ENCODE measurements at places on chromosomes 5 and 9.

GRCh38 chr5:149711338-149711737 lies 18.8 kb upstream of the PPARGC1B start:
- no peak for DNase-seq

DNA sequence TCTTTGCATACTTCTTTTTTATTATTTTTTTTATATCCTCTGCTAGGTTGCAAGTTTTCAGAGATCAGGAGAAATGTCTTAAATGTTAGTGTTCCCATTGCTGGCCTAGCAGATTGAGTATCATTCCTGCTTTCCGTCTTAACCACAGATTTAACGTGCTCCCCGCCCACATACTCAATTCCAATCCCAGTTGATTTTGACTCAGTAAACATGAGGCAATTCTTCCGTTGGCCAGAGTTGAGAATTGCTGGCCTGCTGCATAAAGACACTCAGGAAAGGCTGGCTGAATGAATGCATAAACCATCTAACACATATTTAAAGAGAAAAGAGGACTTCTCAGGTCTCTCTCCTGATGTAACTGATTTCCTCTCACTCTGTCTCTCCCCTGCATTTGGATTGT lies 46.8 kb upstream of the PLPP6 start:
- DNase-seq = no peak

- no peak for DNase-seq
Observed at GRCh38 chr9:13614060-13614459, 334.6 kb upstream of the MPDZ start.

GRCh38 chr5:171432076-171432475 lies 12.6 kb downstream of the FGF18 start:
- no peak for DNase-seq

DNA sequence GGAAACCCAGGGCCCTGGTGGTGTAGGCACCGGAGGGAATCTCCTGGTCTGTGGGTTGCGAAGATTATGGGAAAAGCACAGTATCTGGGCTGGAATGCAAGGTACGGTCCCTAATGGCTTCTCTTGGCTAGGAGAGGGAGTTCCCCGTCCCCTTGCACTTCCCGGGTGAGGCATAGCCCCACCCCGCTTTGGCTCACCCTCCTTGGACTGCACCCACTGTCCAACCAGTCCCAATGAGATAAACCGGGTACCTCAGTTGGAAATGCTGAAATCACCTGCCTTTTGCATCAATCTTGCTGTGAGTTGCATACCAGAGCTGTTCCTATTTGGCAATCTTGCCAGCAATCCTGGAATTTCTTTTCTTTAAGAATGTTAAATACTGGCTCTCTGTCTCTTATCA lies 1429.1 kb downstream of the MAT2B start:
- no peak for DNase-seq

GRCh38 chr9:5832071-5832537 lies 813 bp downstream of the ERMP1 start:
- no peak for DNase-seq

DNA sequence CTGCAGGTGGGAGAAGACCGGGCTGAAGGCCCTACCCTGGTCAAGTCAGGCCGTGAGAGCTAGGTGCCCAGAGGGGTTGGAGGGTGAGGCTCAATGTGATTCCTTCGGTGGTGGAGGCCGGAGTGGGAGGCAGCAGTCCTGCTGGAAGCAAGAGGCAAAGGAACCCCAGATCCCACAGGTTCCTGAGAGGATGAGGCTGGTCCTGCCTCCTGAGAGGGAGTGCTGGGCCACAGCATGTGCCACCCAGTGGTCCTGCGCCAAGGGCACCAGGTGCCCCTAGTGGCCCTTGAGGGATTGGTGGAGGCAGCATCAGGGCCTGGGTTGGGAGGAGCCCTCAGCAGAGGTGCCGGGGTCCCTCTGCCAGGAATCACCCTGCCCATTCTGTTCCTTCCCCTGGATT lies 59.1 kb downstream of the BARX1 start:
- no peak for DNase-seq

DNA sequence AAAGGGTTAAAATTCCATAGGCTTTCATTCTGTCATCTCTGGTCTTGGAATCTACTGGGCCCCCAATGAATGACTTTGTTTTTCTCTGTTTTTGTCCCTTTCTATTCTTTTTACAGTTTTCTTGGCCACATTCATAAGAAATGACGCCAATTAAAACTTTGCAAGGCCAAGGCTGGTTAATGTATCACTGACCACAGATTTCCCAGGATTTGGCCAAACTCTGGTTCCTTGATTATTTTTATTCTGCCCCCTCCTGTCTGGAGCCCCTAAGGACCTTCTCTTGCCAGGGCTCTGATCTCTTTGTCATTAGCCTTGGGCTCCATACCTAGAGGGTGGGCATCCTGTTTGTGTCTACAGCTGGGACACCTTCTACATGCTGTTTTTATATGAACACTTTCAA lies 388.9 kb upstream of the PAPPA start:
- no peak for DNase-seq

All from CMK (cell line).